Uterus (tissue), 4 donors: ENCODE measurements at places on chromosomes 2 and 18. TPM values are rescaled to one million over a fixed set of nuclear protein-coding genes. Genes with fewer than 3 reads are reported as not detected.

GRCh38 chr18:48026216-48026615 is 95.8 kb upstream of the SMAD2 start:
- H3K27me3 ChIP-seq = no peaks in the 10 kb centered on the region
- DNase-seq = no peak
- no peaks in the 10 kb centered on the region for H3K4me1 ChIP-seq
- H3K27ac ChIP-seq = no peak overlapping the region

DNA sequence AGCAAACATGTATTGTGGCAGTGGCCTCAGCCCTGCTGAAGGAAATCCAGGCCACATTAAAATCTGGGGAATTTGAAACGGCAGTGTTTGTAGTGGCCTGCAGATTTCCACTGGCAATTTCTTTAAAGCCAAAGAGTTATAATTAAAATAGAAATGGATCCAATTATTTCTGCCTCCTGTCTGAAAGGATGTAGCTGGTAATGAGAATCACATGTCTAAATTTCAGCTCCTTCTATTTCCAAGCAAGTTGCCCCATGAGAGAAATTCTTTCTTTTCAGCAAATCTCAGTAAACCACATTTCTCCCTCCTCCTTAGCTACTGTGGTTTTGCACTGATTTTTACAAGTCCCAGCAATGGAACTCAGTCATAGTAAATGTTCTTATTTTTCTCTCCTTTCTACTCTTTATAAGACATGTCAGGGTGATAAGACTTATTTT is 55.4 kb upstream of the ZNF396 start:
- no peaks in the 10 kb centered on the region for H3K36me3 ChIP-seq
- H3K27me3 ChIP-seq = no peaks in the 10 kb centered on the region
- H3K4me1 ChIP-seq = no peaks in the 10 kb centered on the region
- no peak overlapping the region for H3K27ac ChIP-seq
- no peak for DNase-seq
- no peak overlapping the region for H3K4me3 ChIP-seq

Gene IMMT
- total RNA-seq = 9.7 TPM

DNA sequence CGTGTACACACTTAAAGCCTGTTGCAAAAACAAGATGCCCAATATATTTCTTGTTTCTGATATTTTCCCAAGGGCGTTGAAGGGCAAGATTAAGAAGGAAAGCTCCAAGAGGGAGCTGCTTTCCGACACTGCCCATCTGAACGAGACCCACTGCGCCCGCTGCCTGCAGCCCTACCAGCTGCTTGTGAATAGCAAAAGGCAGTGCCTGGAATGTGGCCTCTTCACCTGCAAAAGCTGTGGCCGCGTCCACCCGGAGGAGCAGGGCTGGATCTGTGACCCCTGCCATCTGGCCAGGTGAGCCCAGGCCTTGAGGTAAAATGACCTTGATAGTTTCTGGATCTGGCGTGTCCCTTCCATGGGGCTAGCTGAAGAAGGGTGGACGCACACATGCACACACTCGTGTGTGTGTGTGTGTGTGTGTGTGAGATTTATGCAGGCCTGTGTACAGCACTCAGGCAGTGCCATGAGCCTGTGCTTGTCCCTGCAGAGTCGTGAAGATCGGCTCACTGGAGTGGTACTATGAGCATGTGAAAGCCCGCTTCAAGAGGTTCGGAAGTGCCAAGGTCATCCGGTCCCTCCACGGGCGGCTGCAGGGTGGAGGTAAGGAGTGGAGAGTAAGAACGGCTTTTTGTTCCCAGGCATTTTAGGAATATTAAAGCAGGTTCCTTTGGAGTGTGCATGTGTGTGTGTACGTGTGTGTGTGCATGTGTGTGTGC is 23.6 kb downstream of the MLPH start:
- no peaks in the 10 kb centered on the region for H3K4me1 ChIP-seq
- no peak overlapping the region for H3K4me3 ChIP-seq
- H3K36me3 ChIP-seq = no peaks in the 10 kb centered on the region
- no peaks in the 10 kb centered on the region for H3K27me3 ChIP-seq
- H3K27ac ChIP-seq = peak overlapping the region; percentile 55
- no peak for DNase-seq

Gene MARCHF4
- not detected for total RNA-seq

GRCh38 chr2:217527590-217528202 is 475.1 kb downstream of the TNS1 start:
- H3K4me3 ChIP-seq = no peak overlapping the region
- no peak for DNase-seq
- no peaks in the 10 kb centered on the region for H3K27me3 ChIP-seq
- no peak overlapping the region for H3K27ac ChIP-seq
- no peaks in the 10 kb centered on the region for H3K4me1 ChIP-seq

Gene MC2R
- total RNA-seq = not detected

Gene DSC2
- 0.26 TPM for total RNA-seq

DNA sequence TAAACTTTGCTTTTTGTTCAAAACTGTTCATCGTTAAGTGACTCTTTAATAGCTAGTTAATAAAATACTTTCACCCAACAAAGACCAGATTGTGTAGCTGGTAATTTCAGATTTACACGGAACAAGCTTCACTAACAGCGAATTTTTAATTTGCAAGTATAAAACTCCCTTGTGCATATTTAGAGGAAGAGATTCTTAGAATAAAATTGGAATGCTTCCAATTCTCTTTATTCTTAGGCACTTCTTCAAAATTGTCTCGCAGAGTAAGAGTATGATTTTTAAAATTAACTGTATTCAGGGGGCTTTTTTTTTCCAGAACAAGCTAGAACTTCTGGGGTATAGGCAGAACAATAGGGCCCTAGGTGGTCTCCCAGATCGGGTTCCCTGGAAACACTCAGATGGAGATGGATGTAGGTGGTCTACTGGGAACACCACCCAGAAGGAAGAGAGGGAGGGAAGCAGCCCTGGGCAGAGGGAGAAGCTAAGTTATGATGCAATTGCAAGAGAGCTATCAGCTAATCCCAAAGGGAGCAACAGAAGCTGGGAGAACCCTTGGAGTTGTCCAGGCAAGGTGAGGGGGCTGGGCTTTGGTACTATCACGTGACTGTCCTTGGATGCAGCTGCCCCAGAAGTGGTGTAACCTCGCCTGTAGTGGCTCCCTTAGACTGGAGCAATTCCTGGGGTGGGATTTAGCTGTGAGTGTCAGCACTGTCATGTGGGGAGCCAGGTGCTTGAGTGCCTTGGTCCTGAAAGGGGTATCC is 151.7 kb upstream of the ASB18 start:
- H3K36me3 ChIP-seq = no peaks in the 10 kb centered on the region
- DNase-seq = no peak
- no peak overlapping the region for H3K27ac ChIP-seq
- no peaks in the 10 kb centered on the region for H3K4me1 ChIP-seq
- no peaks in the 10 kb centered on the region for H3K27me3 ChIP-seq

Gene GCKR
- total RNA-seq = 0.69 TPM

DNA sequence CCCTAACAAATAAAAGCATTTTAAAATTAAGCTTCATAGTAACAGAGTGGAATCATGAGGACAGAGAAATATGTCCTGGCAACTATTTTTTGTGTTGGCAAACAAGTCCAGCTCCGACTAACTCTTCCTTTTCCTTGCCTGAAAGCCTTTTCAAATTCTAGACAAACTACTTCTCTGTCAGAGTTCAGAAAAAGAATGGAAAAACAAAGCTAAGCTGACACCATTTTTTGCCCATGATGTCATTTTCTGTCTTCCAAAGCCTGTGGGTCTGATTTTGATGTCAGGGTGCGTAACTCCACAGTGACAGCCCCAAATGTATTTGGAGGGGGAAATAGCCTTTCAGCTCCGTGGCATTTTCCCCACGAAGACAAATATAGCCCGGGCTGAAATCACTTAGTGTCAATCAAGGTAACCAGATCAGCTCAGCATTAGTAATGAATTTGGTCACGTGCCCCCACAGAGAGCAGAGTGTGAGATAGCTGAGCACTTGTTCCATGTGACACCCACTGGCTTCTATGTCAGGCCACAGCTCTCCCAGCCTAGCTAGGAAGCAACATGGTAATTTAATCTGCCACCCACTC is 233.0 kb upstream of the SIX2 start:
- H3K4me1 ChIP-seq = no peaks in the 10 kb centered on the region
- no peak overlapping the region for H3K27ac ChIP-seq
- H3K27me3 ChIP-seq = no peaks in the 10 kb centered on the region
- DNase-seq = no peak
- H3K4me3 ChIP-seq = no peak overlapping the region

Gene ATP9B
- total RNA-seq = 18.2 TPM

GRCh38 chr2:145228506-145228905 is 708.6 kb upstream of the ZEB2 start:
- no peaks in the 10 kb centered on the region for H3K27me3 ChIP-seq
- peak; percentile 33 for DNase-seq
- H3K4me3 ChIP-seq = no peak overlapping the region
- H3K36me3 ChIP-seq = no peaks in the 10 kb centered on the region
- H3K27ac ChIP-seq = no peak overlapping the region
- H3K4me1 ChIP-seq = no peaks in the 10 kb centered on the region

Gene ANKRD44
- 20.5 TPM for total RNA-seq

Gene UXS1
- 58.7 TPM for total RNA-seq

Gene AQP12A
- not detected for total RNA-seq

GRCh38 chr2:15969214-15969613 is 28.9 kb downstream of the MYCN start:
- H3K27me3 ChIP-seq = no peaks in the 10 kb centered on the region
- H3K27ac ChIP-seq = no peak overlapping the region
- H3K4me3 ChIP-seq = no peak overlapping the region
- H3K4me1 ChIP-seq = no peaks in the 10 kb centered on the region
- H3K36me3 ChIP-seq = no peaks in the 10 kb centered on the region
- DNase-seq = no peak

- no peaks in the 10 kb centered on the region for H3K27me3 ChIP-seq
- H3K4me3 ChIP-seq = no peak overlapping the region
- H3K4me1 ChIP-seq = no peaks in the 10 kb centered on the region
- no peaks in the 10 kb centered on the region for H3K36me3 ChIP-seq
- no peak for DNase-seq
These were observed 77.0 kb upstream of the SMIM21 start for GRCh38 chr18:75504469-75504868.

Gene CCDC85A
- total RNA-seq = 19.7 TPM

GRCh38 chr2:140363131-140363530 is 1582.9 kb upstream of the NXPH2 start:
- no peaks in the 10 kb centered on the region for H3K27me3 ChIP-seq
- H3K4me3 ChIP-seq = no peak overlapping the region
- H3K27ac ChIP-seq = no peak overlapping the region
- H3K4me1 ChIP-seq = no peaks in the 10 kb centered on the region
- H3K36me3 ChIP-seq = no peaks in the 10 kb centered on the region

DNA sequence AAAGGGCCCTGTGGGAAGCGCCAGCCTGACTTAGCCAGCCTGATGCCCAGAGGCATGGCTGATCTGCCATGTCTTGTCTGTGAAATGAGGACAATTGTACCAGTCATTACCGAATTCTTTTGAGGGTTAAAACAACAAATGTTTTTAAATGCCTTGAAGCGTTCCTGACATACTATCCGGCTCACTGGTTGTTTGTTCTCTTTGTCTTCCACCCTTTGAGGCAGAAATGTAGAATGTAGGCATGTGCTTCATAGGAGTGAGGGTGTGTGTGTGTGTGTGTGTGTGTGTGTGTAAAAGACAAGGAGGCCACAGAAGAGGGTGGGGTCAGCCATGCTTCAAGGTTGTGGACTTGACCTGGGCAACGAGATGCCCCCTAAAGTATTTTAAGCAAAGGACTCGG is 35.5 kb downstream of the TGFBRAP1 start:
- DNase-seq = no peak
- H3K27ac ChIP-seq = no peak overlapping the region
- H3K36me3 ChIP-seq = no peaks in the 10 kb centered on the region
- H3K4me1 ChIP-seq = no peaks in the 10 kb centered on the region
- no peak overlapping the region for H3K4me3 ChIP-seq
- no peaks in the 10 kb centered on the region for H3K27me3 ChIP-seq

DNA sequence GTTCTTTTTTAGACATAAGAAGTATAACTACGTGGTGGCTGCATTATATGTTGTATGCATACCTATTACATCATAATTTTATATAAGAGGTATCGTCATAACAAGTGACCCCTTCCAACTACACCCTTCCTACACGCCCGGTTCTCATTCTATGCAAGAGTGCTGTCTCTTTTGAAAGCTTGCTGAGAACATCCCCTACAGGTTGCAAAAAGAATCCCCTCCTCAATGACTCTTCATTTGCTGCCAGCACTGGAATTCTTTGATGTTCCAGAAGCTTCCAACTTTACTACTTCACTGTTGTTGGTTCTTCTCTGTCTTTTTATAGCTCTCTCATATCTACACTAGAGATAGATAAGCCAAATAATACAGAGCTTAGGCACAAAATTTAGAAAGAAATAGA is 66.4 kb downstream of the CDH7 start:
- H3K4me3 ChIP-seq = no peak overlapping the region
- no peaks in the 10 kb centered on the region for H3K4me1 ChIP-seq
- no peak for DNase-seq
- no peak overlapping the region for H3K27ac ChIP-seq
- H3K36me3 ChIP-seq = no peaks in the 10 kb centered on the region
- no peaks in the 10 kb centered on the region for H3K27me3 ChIP-seq

Gene PDE1A
- total RNA-seq = 83.1 TPM

- no peaks in the 10 kb centered on the region for H3K4me1 ChIP-seq
- no peak overlapping the region for H3K4me3 ChIP-seq
- DNase-seq = no peak
- H3K27ac ChIP-seq = no peak overlapping the region
- no peaks in the 10 kb centered on the region for H3K27me3 ChIP-seq
These were observed 370.4 kb downstream of the SOCS6 start for GRCh38 chr18:70659036-70659925.

- no peak within 1 kb of the TSS for H3K27ac ChIP-seq
- H3K4me1 ChIP-seq = no peaks in the 10 kb centered on the region
- H3K4me3 ChIP-seq = no peak within 1 kb of the TSS
- no peaks in the 10 kb centered on the region for H3K36me3 ChIP-seq
- no peak for DNase-seq
These were observed at the start of gene NT5C1B for GRCh38 chr2:18589354-18589753. Gene NT5C1B (minus strand): TSS chr2:18589569. CDS start chr2:18589468, 101 bp downstream.

Gene STARD6
- not detected for total RNA-seq

DNA sequence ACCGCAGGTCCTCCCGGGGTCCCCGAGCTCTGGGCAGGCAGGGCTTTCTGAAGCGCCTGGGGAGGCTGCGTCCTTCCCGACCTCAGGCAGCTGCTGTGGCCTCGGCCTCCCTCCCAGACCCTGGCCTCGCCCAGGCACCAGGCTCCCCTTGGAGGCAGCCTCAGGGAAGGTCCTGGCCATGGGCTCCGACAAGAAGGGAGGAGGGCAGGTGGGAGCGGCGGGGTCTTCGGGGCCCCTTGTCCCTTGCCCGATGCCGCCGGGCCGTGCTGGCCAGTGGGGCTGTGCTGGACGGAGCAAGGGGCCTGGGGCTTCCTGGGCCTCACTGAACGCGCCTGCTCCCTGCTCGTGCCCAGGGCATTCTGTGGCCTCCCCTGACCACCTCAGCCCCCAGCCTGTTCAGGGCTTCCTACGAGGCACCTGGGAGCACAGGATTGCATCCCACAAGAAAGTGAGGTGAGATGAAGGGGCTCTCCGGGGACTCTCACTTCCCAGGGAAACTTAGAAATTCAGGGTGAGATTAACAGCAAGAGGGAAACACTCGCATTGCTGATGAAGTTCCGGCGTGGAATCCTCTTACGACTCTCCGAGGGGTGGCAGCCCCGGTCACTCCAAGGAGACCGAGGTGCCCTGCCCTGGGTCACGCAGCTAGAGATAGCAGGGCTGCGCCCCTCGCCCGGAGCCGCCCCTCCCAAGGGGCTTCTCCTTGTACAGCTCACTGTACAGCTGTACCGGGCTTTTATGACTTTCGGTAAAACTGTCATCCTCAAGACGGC is 778 bp downstream of the MFSD2B start:
- H3K27me3 ChIP-seq = peaks cover 8% of the 10 kb centered on the region
- no peak for DNase-seq
- no peaks in the 10 kb centered on the region for H3K36me3 ChIP-seq

- H3K36me3 ChIP-seq = no peaks in the 10 kb centered on the region
- no peaks in the 10 kb centered on the region for H3K27me3 ChIP-seq
- DNase-seq = no peak
- H3K4me1 ChIP-seq = no peaks in the 10 kb centered on the region
- H3K27ac ChIP-seq = no peak overlapping the region
- H3K4me3 ChIP-seq = no peak overlapping the region
These were observed 52.7 kb upstream of the NCK2 start for GRCh38 chr2:105691947-105692390.

Gene CCDC68
- 25.6 TPM for total RNA-seq
